SK-MEL-5 (cell line): ENCODE measurements at places on chromosomes 6 and 20. TPM values are rescaled to one million over a fixed set of nuclear protein-coding genes. Genes with fewer than 3 reads are reported as not detected.

SLC26A8 gene
- total RNA-seq = not detected in 2 replicates

DNA sequence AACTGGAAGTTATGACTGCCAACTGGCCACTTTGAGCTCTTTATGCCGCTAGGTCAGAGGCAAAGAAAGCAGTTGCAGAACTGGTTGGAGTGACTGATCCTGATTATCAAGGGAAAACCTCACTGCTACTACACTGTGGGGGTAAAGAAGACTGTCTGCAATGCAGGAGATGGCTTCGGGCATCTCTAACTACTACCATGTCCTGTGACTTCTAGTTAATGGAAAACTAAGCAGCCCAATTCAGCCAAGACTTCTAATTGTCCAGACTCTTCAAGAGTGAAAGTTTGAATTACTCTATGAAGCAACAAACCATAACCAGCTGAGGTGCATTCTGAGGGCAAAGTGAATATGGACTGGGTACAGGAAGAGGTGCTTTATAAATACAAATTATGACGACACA lies 773.6 kb upstream of the SLC35B3 start:
- DNase-seq = peak; percentile 44

DNA sequence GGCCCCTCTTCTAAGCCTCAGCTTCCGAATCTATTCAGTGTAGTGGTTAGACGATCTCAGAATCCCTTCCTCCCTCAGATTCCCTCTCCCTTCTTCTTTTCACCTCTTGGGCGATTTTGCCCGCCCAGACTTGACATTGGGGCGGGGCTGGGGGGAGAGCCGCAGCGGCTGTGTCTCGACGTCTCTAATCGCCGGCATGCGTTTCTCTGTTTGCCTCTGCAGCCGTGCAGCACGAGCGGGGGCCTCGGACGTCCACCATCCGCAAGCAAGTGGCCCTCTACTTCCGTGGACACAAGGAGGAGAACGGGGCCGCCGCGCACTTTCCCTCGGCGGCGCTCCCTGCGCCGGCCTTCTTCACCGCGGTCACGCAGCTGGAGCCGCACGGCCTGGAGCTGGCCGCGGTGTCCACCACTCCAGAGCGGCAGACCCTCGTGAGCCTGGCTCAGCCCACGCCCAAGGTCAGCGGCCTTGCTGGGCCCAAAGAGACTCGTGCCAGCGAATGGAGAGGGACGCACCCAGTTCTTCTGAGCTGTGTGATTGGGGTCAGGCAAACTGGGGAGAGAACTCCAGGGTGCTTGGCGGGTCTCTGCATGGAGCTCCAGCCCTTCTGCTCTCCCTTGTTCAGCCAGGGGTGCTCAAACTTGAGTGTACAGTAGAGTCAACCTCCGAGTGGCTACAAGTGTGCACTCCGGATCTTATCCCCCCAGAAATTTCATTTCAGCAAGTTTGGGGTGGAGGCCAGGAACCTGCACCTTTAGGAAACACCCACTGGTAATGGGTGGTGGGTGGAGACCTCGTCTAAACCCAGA lies 10.7 kb downstream of the NR2E1 start:
- no peak for DNase-seq

RUNX2 gene
- total RNA-seq = 0.24 and 0.37 TPM in 2 replicates

GRCh38 chr20:48563191-48563870 lies 264.5 kb downstream of the PREX1 start:
- no peak for DNase-seq

- no peak for DNase-seq
Observed at GRCh38 chr6:125552819-125553218, 196.6 kb upstream of the HEY2 start.

DNA sequence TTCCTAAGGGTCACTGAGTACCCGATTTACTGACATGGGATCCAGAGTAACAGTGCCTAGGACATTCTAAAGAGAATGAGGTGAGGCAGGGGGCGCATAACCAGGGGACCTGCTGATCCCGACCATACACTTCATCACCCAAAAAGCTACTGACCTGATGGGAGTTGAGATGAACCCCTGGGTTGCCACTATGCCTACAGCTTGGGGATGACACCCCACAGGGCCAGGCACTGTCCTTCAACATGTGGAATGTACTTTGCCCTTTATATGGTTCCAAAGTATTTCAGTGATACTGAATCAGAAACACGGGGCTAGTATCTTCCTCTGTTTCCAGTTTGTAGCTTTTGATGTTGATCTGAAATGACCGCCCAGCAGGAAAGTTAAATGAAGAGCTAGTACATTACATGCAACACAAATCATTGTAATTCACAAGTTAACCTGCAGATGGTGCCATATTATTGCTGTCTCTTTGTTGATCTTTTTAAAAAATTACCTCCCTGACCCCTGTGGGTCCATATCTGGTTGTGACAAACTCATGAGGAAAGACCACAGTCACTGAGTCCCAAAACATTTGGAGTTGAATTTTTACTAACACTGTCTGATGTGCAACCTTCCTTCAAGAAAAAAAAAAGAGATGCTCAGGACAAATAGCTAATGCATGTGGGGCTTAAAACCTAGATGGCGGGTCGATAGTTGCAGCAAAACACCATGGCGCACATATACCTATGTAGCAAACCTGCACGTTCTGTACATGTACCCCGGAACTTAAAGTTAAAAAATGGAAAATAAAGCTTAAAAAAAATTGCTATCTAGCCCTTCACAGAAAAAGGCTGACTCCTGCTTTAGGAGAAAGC lies 42.7 kb upstream of the GCNT2 start:
- DNase-seq = peak; percentile 86

DNA sequence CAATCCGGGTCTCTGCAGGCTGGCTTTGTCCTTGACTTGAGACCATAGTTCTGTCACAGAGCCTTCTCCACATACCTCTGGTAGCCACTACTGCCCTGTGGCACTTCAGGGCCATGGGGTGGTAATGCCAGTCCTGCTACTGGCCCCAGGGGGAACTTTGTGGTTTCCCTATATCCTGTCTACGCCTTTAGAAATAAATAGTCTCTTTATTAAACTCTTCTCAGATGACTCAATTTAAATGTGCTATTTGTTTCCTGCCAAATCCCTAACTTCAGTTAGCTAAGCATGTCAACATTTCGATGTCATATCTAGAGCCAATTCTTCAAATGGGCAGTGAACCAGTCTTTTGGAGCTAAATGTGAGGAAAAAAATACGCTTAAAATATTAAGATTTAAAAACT lies 60.1 kb downstream of the SEL1L2 start:
- DNase-seq = peak; percentile 93

C20orf202 gene
- not detected in 2 replicates for total RNA-seq

DNA sequence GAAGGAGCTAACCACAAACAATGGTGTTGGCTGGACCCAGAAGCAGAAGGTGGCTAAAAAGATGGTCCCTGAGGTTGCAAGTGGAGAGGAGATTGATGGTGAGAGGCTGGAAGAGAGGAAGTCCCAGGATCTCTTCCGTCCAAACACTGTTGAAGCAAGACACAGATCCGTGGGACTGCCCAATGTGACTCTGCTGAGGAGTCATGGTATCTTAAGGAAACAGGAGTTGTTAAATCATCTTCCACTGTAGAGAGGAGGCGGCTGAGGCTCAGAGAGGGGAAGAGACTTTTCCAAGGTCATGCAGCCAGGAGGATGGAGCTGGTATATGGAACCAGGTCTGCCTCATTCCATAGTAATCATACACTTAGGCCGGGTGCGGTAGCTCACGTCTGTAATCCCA lies 4.1 kb upstream of the ZNF335 start:
- no peak for DNase-seq

ILRUN gene
- total RNA-seq = 34.7 and 37.5 TPM in 2 replicates

DNA sequence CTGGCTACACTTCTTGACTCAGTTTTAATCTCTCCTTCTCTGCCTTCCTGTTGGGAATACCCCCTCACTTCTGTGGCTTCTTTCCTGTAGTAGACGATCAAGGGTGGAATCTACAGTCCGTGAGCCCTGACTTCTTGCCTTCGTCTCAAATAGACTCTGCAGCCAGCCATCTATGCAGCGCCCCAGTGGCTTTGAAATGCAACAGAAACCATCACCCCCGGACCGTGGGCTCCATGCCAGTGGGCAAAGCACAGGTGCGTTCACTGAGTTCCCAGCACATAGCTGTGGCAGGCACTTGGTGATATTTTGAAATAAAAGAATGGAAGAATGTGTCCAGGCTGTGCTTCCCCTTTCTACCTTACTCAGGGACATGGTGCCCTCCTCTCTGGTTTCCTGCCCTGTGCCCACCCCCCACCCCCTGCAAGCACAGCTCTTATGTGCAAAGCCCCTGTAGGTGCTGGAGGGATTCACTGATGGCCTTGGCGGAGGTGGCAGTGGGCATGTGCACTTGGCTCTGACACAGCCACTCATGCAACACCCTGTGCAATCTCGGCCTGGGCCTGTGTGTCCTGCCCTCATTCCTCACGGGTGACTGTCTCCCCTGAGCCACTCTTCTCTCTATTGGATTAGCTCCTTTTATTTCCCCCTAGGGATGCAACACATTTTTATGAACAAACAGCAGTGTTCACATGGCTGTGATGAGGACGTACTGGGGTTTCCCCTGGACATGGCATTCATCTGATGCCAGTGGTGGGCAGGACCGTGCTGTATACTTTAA lies 5.5 kb upstream of the CDSN start:
- no peak for DNase-seq

PTCHD4 gene
- 8.4 and 8.9 TPM in 2 replicates for total RNA-seq
